ENCODE measurements at places on chromosomes 16 and 17.

DNA sequence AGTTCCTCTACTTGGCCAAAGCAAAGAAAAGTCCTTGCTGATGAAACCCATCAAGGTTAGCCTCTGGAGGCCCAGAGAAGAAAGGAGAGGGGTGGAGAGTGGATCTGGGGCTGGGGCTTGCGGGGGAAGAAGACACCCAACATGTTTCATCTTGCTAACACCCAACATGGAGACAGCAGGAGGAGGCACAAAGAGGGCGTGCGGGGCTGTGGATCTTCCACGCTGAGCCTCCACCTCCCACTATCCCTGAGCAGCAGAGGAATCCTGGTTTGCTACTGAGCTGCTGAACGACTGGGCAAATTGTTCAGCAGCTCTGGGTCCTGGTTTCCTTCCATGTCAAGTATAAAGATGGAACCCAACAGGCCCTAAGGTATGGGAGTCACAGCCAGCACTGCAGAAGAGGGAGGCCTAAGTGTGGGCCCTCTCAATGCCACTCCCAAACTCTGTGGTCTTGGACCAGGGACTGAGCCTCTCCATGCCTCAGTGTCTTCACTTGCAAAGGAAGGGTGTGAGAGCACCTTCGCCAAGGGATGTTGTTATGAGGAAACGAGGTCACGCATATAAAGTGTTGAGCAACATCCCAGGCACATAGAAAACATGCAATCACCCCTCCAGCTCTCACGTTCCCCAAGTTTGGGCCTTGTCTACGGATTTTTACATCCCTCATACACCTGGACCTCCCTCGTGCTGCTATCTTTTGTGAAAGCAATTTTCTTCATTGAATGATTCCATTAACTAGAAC, 122.5 kb downstream of the XYLT1 start:
- DNase-seq = no peak

DNA sequence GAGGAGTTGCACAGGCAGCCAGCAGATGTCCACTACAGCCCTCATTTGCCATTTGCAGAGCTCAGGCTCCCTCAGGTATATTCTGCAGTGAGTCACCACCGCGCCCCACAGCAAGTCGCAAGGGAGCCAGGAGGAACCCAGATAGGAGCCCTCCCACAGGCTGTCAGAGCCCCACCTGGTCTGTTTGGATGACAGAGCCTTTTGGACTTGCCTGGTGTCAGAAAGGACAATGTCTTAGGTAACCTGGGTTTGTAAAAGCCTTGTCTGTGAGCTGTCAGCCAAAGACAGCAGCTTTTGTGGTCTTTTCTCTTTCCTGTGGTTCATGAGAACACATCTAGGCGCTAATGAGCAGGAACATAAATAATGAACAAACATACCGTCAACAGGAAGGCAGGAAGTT, 70.9 kb downstream of the GNAO1 start:
- no peak for DNase-seq

DNA sequence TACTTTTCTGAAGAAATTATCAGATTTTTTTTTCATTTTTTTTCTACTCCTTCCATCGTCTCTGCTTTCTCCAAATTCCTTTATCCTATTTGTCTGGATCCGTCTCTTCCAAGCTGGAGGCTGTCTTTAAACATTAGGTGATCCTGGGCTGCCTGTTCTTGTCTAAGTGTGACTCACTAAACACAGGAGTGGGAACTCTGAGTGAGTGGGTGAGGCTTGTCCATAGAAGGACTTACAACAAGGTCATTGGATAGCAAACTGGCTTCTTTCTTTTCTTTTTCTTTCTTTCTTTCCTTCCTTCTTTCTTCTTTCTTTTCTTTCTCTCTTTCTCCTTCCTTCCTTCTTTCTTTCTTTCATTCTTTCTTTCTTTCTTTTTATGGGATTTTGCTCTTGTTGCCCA, 18.2 kb downstream of the ALOX15 start:
- no peak for DNase-seq

- no peak for DNase-seq
These were observed 75.1 kb downstream of the METRNL start for GRCh38 chr17:83154311-83155127.

GRCh38 chr16:14168146-14168545, 97.0 kb downstream of the MRTFB start:
- DNase-seq = no peak

DNA sequence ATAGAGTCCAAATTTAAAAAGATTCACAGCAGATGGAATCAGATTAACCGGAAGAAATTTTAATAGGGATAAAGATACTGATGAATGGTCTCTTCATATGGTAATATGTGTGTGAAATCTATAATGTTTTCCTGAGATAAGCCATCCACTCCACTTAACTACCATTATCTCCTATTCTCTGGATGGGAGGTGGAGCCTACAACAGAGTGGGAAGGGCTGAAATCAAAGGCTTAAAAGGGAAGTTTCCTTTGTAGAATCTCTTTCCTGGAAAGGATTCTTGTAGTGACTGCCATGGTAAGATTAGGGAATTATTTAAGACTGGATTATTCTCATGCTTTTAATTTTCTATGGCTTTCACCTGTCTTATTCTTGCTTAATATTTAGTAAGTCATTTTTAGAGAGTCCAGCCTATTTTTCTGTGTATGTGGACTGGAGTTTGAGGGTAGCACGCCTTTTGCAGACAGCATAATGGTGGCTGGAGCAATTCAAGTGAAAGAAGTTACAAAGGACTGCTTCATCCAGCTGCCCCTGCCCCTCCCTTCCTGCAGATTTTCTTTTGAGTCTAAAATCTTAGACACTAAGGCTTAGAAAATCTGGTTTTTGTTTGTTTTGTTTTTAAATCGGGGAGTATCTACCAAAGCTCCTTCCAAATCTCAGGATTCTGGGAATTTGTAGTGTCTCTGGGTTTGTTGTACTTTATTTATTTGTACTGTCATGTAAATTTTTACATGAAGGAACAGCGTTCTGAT, 26.5 kb downstream of the KAT7 start:
- no peak for DNase-seq

- no peak for DNase-seq
These were observed 103.1 kb downstream of the STX8 start for GRCh38 chr17:9472541-9472940.

DNA sequence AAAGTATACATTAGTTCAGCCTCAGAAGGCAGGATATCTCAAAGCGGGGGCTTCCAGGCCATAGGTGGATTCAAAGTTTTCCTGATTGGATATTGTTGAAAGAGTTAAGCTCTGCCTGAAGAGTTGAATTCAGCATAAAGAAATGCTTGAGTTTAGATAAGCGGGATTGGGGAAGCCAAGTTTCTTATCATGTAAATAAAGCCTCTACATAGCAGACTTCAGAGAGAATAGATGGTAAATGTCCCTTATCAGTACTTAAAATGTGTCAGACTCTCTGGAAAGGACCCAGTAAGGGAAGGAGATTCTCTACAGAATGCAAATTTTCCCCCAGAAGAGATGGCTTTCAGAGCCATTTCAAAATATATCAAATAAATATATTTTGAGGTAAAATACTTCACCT, 423.5 kb downstream of the SHISA9 start:
- DNase-seq = no peak

GRCh38 chr17:43760254-43760852, 1.8 kb upstream of the SOST start:
- no peak for DNase-seq

GRCh38 chr17:77906377-77906871, 52.1 kb upstream of the TNRC6C start:
- no peak for DNase-seq

- DNase-seq = no peak
These were observed 15.4 kb upstream of the MEAK7 start for GRCh38 chr16:84519855-84520254.

- no peak for DNase-seq
These were observed 178.3 kb downstream of the CYB561 start for GRCh38 chr17:63267846-63268245.

GRCh38 chr17:75411328-75412067, 6.0 kb upstream of the GRB2 start:
- no peak for DNase-seq

DNA sequence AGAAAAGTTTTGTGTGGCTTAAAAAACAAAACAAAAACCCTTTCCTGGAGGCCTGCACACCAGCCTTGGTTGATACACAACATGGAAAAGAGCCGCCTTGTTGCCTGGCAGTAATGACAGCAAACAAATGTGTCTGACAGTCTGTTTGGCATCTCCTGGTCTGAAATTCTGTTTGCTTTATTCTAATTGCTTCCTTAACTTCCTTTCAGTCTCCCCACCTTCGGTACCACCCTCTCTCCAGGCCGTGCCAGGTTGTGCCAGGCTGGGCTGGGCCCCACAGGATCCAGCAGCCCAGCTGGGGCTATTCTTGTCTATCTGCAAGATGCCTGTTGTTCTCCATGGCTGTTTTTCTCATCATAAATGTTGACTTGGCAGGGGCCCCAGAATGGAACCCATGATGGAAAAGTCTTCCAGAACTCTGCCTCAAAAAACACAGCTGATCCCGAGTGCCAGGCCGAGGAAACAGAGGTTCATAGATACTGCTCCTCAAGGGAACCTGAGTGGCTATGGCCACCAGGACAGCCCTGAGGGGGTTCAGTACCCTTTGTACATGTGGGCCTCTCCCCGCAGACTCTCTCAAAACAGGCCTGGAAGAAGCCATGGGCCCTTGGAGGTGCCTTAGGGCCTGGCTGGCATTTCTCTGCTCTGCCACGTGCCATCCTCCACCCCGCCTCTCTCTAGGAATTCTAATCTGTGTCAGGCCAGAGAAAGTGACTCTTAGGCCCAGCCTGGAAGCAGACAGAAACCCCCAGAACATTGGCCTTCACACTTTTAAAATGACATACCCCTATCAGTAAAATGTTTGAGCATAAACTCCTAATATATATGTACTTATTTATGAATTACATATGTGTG, 50.5 kb downstream of the YPEL2 start:
- no peak for DNase-seq

DNA sequence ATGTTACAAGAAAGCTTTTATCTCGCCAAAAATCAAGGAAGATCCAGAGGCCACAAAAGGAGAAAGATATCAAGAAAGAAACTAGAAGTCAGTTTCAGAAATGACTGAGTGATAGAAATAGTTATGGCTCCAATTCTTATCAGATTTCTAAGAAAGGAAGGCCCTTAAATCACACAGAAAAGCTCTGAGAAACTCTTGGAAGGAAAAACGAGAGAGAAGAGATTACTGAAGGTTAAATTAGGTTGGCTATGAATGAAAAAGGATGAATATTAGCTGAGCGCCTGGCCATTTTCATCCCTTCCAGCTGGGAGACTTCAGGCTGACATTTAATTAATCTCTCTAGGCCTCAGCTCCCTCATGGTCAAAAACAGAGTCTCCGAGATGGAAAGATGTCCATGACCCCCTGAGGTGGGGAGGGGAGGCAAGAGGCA, 72.3 kb downstream of the CYTH1 start:
- DNase-seq = no peak

DNA sequence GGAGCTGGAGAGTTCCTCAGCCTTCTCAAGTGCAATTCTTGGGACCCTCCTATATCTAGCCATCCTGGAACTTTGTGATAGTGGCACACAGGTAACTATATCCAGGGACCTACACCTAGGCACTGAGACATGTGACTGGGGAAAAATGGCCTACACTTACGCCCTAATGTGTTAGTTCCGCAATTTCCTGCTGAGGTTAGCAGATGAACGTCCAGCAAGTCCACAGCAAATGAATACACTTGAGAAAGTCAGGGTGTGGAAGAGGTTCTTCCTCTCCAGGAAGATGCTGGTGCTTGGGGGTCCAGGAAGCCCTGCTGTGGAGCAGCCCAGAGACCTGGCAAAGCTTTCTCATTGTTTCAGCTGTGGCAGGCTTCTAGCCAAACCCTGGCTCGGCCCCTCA, 20.8 kb downstream of the PIK3R5 start:
- no peak for DNase-seq

- peak; percentile 56 for DNase-seq
These were observed 299.7 kb downstream of the C16orf95 start for GRCh38 chr16:87017371-87018012.

- DNase-seq = no peak
These were observed 1.4 kb upstream of the PRPF8 start for GRCh38 chr17:1686086-1686485.

DNA sequence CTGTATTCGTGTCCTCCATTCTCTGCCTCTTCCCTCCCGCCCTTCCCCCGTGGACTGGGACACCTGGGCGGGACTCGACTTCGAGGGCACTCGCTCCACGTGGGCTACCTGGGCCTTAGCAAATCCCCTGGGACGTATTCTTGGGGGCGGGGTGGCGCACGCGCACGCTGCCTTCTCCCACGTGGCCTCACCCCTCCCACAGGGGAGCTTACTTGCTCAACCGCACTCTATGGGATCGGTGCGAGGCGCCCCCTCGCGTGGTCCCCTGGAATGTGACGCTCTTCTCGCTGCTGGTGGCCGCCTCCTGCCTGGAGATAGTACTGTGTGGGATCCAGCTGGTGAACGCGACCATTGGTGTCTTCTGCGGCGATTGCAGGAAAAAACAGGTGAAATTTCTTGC, 3.5 kb downstream of the VMO1 start:
- DNase-seq = no peak

GRCh38 chr16:79651363-79651762, 50.8 kb upstream of the MAF start:
- DNase-seq = no peak

- peak; percentile 67 for DNase-seq
These were observed 186.4 kb downstream of the BCAS3 start for GRCh38 chr17:60863892-60864707.

DNA sequence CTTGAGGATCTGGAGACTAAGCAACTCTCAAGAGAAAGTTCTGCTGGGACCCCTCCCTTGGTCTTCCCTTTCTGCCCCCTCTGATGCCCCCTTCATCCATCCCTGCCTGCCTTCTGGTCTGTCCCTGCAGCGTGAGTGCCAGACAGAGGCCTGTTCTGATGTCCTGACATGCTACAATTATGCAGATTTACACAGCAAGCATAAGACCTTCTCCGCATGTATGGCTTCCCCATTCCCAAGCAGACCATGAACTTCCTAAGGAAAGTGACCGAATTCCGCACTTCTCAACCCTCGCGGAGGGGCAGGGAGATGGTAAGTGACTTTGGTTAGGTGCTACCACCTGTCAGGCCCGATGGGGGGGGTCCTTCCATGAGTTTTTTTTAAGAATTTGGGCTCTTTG, 150.1 kb upstream of the SDK2 start:
- DNase-seq = no peak

DNA sequence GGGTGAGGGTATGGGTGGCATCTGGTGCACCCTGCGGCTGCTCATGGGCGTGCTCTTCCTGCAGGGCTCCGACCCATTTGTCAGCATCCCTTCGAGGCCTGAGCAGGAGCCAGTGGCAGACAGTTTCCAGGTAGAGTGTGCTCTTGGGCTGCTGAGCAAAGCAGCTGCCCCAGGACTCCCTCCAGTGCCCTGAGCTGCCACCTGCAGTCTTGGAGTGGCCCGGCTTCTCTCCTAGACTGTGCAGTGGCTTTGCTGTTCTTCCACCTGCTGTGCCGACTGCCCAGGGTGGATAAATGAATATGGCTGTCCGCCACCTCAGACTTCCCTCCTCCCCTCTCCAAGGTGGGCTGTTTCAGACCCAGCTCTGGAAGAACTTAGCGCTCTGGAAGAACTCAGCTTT, 10.8 kb upstream of the JPT2 start:
- DNase-seq = no peak

- no peak for DNase-seq
These were observed 163.5 kb downstream of the CCT6B start for GRCh38 chr17:34797720-34798119.

- no peak for DNase-seq
These were observed at the start of gene TUBB3 for GRCh38 chr16:89922884-89923639. Gene TUBB3 (plus strand): TSS chr16:89923342. CDS start chr16:89923402, 60 bp downstream.
